ENCODE measurements at places on chromosomes 2 and 18. TPM values are rescaled to one million over a fixed set of nuclear protein-coding genes. Genes with fewer than 3 reads are reported as not detected.

The MGAT5 gene
- total RNA-seq = 12.2 TPM

The LINC00305 gene
- not detected for total RNA-seq

The DSG2 gene
- total RNA-seq = 68.6 TPM

The BCS1L gene
- 40.9 TPM for total RNA-seq

The PIEZO2 gene
- 0.61 TPM for total RNA-seq

The CHN1 gene
- 17.5 TPM for total RNA-seq

The LONRF2 gene
- total RNA-seq = 3.5 TPM

The SULT1C3 gene
- total RNA-seq = not detected

The CCDC102B gene
- total RNA-seq = 0.60 TPM

The INHBB gene
- total RNA-seq = 22.9 TPM

The FAHD2B gene
- 11.8 TPM for total RNA-seq

The NCKAP5 gene
- 1.2 TPM for total RNA-seq

The DPP10 gene
- total RNA-seq = not detected

The ABCG8 gene
- total RNA-seq = not detected

The ACOXL gene
- total RNA-seq = not detected

The TSPYL6 gene
- total RNA-seq = not detected

The DSG3 gene
- not detected for total RNA-seq

The CNDP1 gene
- total RNA-seq = not detected

The PHOSPHO2 gene
- total RNA-seq = 3.0 TPM
